Fibroblast of villous mesenchyme (primary cell): ENCODE measurements at places on chromosomes 1 and 21. TPM values are rescaled to one million over a fixed set of nuclear protein-coding genes. Genes with fewer than 3 reads are reported as not detected.
A peak's percentile ranks its signal among the peaks of the same experiment; 100 is the strongest.

GRCh38 chr1:208433086-208433485 is 188.9 kb upstream of the PLXNA2 start:
- no peak for DNase-seq

- DNase-seq = peak; percentile 81
Measured at GRCh38 chr1:36486439-36487335, 4.0 kb upstream of the CSF3R start.

- DNase-seq = no peak
Measured at GRCh38 chr1:40122855-40123254, 25.8 kb upstream of the PPT1 start.

DNA sequence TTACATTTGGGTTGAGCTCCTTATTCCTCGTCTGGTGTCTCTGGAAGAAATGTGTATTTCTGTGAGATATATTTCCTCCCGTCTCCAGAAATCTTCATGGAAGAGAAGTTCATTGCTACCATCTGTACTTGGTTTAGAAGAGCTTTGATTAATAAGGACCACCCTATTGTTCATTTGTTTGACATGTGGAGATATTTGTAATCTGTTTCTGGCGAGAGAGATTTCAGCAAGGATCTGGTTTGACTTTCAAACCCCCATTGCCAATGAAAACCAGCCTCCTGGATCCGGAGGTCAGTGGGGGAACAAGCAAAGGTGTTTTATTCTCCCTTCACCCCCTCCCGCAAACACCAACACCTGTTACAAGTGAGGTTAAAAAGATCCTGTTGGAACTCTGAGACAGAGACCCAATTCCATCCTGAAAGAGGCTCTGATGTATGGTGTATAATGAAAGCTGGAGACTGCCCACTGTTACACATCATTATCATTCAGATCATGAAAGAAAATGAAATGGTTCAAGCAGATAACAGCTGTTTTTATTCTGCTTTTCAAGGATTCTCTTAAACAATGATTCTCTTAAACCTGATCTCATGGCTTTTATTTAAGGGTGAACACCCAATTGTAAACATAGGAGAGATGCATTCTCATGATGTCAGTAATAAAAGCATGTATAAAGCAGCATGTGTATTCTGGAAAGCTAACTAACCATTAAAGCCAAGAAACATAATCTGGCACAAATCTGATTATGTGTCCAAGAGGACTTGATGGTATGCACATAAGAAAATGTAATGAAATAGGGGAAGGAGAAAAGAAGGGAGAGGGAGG is 393.5 kb upstream of the ADGRL2 start:
- DNase-seq = no peak

GRCh38 chr1:201396861-201397464 is 2.2 kb downstream of the LAD1 start:
- DNase-seq = no peak

- no peak for DNase-seq
Measured at GRCh38 chr21:39531840-39532239, 80.1 kb downstream of the SH3BGR start.

- peak; percentile 88 for DNase-seq
Measured at GRCh38 chr1:51506537-51506936, 12.5 kb downstream of the EPS15 start.

GRCh38 chr1:226702318-226702956 is 36.6 kb downstream of the ITPKB start:
- peak; percentile 60 for DNase-seq

DNA sequence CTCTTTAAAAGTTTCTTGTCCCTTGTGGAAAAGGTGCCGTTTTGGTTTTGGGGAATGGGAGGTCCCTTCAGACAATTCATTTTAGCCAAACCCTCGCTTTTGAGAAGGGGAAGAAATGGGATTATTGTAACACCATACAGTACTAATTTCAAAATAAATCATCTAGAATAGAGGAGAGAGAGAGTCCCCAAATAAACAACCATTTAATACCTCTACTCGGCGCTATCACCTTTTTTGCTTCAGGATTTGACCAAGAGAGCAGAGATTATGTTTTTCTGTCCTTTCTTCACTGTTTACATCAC is 770 bp upstream of the RC3H1 start:
- no peak for DNase-seq

DNA sequence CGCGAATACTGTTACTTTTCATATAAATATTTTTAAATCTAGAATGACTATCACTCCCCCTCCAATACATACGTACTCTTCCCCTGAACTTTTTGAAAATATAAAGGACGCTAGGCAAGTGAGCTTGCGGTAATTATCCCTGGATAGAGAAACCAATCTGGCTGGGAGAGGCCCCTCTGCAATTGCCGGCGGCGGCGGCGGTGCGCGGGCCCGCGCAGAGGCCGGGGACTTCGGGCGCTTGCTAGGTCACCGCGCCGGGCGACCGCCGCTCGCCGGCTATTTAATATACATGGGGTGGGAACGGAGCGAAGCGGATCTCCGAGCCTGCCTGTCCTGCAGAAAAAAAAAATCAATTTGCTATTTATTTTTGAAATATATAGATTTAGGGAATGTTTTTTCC is 416.3 kb upstream of the ESRRG start:
- DNase-seq = no peak

DNA sequence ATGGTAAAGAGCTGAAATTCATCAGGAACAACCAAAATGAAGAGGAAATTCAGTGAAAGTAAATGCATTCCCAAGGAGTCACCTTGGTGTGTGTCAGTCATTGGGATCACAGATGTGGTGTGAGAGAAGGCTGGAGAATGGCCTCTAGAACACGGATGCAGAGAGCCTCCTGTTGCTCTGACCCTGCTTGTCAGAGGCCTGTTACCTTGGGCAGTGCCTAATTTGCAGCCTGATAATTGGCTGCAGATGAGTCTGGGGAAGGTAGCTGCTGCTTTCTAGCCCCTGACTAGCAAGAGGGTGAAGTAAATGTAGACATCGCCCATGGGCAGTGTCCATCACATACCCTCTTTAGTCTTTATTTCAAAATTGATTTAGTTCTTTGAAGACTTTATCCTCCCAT is 3.3 kb downstream of the GCSAML start:
- no peak for DNase-seq

GRCh38 chr21:34965200-34966174 is 83.6 kb downstream of the RUNX1 start:
- peak; percentile 81 for DNase-seq

MTOR gene
- 41.6 and 47.5 TPM in 2 replicates for total RNA-seq

SPRR4 gene
- total RNA-seq = not detected in 2 replicates

RCSD1 gene
- 0.64 and 1.3 TPM in 2 replicates for total RNA-seq

PRDM2 gene
- total RNA-seq = 13.9 and 19.9 TPM in 2 replicates

ATP1A4 gene
- not detected in 2 replicates for total RNA-seq

TMEM35B gene
- total RNA-seq = 15.8 and 21.6 TPM in 2 replicates

CHD5 gene
- under 0.01 TPM in 2 replicates for total RNA-seq
